Activated naive CD4-positive, alpha-beta T cell treated with anti-CD3 and anti-CD28 coated beads for 36 hours (primary cell): ENCODE measurements at places on chromosomes 7 and 10. TPM values are rescaled to one million over a fixed set of nuclear protein-coding genes. Genes with fewer than 3 reads are reported as not detected.

Gene EIF3B
- total RNA-seq, result 156 TPM

Gene CRTAC1
- total RNA-seq, result not detected

- H3K27me3 ChIP-seq, result peaks cover 4% of the 10 kb centered on the region
- no peaks in the 10 kb centered on the region for H3K36me3 ChIP-seq
- no peak overlapping the region for H3K27ac ChIP-seq
- H3K4me1 ChIP-seq, result no peaks in the 10 kb centered on the region
These were observed 242.0 kb downstream of the AUTS2 start for GRCh38 chr7:69840248-69840647.

Gene FAM25A
- not detected for total RNA-seq

Gene TDRD1
- total RNA-seq, result 0.79 TPM

Gene ELFN1
- not detected for total RNA-seq

Gene SVOPL
- total RNA-seq, result not detected

DNA sequence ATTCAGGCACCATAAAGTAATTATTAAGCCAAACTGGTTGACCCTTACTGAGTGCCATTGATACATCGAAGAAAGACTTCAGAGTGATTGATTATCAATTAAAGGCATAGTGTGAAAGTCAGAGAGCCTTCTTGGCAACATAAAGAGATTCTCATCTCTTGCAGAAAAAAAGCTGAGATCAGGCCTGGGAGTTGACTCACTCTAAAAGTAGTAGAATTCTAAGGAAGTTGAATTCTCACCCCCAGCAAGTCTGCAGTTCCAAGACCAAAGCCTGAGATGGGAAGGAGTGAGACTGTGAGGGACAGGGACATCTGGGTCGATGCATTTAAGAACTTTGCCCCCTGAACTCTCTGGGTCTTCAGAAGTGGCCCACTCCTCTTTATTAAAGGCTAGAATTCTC, 21.6 kb upstream of the ERCC6 start:
- no peaks in the 10 kb centered on the region for H3K4me1 ChIP-seq
- H3K27ac ChIP-seq, result no peak overlapping the region
- no peak overlapping the region for H3K4me3 ChIP-seq
- peaks cover 22% of the 10 kb centered on the region for H3K27me3 ChIP-seq
- no peaks in the 10 kb centered on the region for H3K36me3 ChIP-seq

- H3K36me3 ChIP-seq, result no peaks in the 10 kb centered on the region
- H3K27ac ChIP-seq, result no peak overlapping the region
- DNase-seq, result no peak
These were observed 238.4 kb downstream of the KCNMA1 start for GRCh38 chr10:77398986-77399755.

DNA sequence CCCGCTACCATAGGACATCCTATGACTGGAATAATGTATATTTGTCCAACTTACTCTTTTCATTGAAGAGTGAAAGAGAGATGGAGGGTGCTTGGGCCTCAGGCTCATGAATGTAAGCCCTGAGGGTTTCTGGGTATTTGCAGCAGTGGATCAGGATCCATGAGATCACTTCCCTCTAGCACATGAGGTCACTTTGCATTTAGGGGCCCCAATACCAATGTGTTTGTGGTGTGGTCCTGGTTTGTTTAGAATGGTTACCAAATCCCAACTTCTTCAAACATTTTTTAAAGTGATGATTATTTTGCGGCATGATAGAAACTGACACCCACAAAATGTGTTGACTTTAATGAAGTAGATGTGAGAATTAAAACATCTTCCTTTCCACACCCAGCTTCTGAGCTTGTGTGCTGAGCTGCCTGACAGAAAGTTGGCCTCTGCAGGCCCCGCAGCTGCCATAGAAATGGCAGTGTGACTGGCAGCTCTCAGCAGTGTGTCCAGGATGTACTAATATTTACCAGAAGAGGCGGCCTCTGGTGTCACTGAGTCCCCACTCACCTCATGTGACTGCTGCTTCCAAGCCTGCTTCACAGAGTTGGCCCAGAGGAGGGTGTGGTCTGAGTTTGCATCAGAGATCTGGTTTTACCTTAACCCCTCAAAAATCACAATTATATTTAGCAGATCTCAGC, 447.6 kb upstream of the NPVF start:
- no peaks in the 10 kb centered on the region for H3K36me3 ChIP-seq
- no peak overlapping the region for H3K4me3 ChIP-seq
- no peaks in the 10 kb centered on the region for H3K27me3 ChIP-seq
- no peak for DNase-seq

Gene FAM237B
- not detected for total RNA-seq
